Fibroblast of skin of right biceps (primary cell): ENCODE measurements at places on chromosomes 4 and X.
A peak's percentile ranks its signal among the peaks of the same experiment; 100 is the strongest.

DNA sequence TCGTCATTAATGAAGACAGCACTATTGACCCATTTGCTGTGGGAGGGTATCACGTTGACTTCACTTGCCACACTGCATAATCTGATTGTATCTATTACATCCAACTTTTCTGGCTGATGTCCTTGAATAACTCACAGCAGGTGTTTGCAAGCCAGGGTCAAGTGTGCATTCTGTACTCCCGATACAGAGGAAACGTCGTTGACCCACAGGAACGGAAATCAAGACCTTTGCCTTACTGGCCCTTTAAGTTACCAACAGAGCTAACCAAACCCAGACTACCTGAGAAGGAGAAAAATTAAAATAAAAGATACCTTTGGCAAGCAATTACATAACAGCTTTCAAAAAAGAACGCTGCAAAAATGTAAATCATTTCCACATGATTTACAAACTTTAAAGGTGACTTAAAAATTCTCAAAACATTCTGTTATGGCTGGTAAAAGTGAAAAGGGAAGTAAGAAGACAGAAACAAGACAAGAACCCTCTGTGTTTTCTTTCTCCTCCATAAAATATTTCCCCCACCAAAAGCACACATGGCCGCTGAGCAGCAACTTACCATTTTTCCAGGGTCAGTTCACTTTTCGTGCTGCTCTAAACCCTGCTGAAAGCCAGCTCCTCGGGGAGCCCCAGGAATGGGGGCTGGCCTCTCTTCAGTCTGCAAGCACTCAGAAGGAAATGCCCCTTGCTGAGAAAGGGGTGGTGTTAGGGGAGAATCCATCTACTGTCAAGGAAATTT, 6.5 kb upstream of the SHISA3 start:
- DNase-seq = no peak

DNA sequence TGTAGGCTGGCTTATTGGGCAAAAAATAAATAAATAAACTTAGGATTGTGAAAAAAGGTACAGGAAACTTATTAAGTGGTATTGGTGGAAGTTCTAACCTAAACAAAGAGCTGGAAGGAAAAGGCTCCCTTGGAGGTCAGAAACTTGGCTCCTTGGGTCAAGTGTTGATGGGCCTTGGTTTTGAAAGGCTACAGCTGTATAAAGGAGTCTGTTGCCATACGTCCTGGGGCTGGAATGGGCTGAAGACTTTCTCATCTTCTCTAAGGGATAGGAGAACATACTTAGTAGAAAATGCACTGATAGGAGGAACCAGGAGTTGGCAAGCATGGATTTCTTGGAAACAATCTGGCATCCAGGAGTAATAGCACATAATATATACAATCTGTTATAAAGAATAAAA, 56.6 kb downstream of the PDLIM5 start:
- no peak for DNase-seq

- DNase-seq = no peak
Observed at GRCh38 chr4:82782626-82783345, 15.8 kb downstream of the SCD5 start.

GRCh38 chr4:181958446-181958845, 284.8 kb upstream of the TENM3 start:
- DNase-seq = peak; percentile 73

DNA sequence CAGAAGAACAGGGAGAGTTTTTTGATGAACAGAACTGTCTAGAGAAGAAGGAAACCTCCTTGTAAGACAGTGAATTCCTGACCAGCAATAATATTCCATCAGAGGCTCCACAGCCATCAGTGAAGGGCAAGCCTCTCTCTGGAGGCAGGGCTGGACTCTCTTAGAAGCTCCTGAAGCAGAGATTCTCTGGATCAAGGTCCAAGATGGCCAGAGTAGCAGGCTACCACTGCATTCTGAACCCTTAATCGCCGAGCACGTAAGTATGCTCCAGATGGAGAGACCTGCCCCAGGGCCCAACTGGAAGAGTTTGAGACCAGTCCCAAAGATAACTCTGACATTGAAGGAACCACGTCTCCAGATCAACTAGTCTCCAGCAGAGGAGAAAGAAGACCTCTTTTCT, 16.4 kb downstream of the GABRE start:
- DNase-seq = no peak

DNA sequence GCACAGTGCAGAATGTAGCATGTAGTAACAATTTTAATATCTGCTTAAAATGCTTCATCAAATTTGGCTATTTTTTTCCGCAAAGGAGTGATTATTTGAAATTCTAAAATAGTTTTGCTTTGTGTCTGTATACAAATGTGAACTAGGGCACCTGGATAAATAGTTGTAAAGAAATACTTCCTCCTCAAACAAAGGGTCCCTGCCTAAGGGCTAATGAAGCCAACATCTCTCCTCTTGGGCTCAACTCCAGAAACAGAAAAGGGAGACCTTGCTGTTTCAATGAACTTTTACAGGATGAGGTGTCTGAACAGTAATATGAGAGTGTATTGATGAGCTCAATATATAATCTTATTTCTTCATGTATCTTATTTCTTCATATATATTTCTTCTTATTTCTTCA, 30.8 kb upstream of the SCOC start:
- DNase-seq = no peak

DNA sequence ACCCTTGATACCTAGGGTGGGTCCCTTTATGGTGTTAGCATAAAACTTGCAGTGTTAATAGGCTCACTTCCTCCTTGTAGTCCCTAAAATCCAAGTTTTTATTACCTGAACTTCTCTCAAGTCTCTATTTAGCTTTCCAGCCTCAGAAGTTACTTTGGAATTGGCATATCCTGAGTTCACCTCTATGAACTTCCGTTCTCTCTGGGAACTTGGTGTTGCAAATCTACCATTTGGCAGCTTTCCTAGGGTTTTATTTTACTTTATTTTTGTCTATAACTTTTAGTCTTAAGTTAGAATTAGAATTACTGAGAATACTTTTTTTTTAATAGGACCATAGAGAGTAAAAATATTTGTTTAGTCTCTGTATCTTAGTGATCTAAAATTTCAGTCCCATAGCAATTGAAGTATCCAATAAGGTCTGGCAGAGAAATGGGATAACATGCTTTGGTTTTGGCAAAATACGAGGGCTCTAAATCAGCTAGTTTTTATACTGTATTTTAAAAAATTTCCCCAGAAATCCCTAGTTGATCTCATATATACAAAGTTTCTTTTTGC, 30.3 kb upstream of the NAF1 start:
- DNase-seq = no peak

- no peak for DNase-seq
Observed at GRCh38 chrX:14826319-14826718, 46.5 kb downstream of the FANCB start.

DNA sequence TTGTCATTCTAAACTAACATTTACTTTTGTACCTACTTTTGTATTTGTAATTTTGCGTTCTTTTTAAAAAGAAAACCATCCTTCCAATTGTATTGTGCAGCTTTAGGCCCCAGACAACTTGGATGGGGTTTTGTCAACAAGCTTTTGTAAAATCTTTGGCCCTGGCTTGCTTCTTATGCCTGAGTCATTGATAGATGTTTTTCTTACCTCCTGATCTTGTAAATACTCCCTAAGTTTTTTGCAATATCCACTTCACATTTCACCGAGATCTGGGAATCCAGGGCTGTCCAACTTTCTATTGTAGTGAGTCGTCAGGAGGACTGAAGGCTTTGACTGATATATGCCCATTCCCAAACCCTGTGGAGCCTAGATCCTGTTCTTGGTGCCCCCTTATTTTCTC, 126.9 kb upstream of the GUCY1A1 start:
- no peak for DNase-seq

DNA sequence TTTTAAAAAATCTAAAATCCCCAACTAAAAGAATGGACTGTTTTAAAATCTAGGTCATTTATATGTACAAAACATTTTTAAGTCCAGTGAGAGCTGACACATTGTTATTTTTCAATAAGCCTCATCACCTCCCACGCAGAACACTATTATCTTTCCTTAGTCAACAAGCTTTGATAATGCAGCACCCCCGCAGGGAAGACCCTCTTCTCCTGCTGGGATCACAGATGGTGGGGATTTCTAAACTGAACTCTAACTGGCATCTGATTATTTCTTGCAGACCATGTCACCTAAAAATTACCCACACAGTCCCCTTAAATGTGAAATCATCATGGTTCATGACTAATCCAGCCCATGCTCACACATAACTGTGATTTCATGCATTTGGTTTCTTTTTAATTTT, 11.6 kb downstream of the SYTL4 start:
- no peak for DNase-seq

GRCh38 chr4:149489321-149489720, 326.3 kb downstream of the IQCM start:
- no peak for DNase-seq

- DNase-seq = peak; percentile 1
Observed at GRCh38 chr4:12791536-12791935, 692.6 kb downstream of the RAB28 start.

DNA sequence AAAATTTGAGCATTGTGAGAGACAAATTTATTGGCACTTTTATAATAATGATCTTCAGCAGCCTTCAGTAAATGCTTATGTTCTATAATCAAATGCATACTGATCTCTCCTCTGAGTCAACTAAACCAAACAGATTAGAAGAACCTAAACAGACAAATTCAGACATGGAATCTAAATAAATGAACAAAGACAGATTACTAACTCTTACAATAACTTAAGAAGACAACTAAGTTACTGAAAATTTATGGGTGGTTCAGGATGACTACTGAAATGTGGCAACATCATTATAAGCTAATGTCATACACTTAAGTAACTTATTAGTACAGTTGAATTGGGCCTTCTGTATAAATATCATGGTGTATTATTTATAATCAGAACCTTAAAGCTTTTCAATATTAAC, 127.3 kb downstream of the NEK1 start:
- DNase-seq = peak; percentile 36

DNA sequence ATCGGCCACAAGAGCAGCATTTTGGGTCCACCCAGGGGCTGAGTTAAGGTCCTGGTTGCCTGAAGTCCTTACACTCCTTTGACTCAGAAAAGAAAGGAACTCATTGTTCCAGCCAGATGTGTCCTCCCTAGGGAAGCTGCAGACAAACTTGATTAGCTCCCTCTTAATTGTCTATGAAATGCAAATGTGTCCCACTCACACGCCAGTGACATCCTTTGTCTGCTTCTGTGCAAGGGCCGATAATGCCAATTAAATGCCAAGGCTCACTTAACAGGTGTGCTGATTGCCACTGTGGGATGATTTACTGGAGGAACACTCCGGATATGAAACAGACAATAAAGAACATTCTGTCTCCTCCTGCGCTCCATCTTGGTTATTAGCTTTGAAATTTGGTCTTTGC, 332.9 kb upstream of the CPEB2 start:
- DNase-seq = no peak

GRCh38 chr4:3483471-3483921, 20.4 kb downstream of the DOK7 start:
- DNase-seq = peak; percentile 28

- no peak for DNase-seq
Observed at GRCh38 chr4:161329852-161330251, 833.9 kb downstream of the FSTL5 start.

DNA sequence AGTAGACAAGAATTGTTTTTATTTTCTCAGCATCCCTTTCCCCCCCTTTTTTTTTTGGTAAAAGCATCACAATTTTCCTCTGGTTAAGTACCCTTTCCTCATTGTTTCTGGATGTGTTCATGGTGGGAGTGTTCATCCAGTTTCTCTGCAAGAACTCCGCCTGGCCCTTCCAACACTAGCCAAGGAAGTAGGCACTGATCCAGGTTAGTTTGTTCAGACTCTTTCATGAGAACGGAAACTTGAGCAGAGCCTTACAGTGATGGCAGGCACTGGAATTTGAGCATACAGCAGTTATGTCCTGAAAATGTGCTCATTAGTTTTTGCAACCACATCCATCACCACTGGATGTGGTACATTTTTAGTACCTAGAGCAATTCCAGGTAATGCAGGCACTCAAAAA, 336.1 kb upstream of the BOD1L1 start:
- DNase-seq = peak; percentile 49

DNA sequence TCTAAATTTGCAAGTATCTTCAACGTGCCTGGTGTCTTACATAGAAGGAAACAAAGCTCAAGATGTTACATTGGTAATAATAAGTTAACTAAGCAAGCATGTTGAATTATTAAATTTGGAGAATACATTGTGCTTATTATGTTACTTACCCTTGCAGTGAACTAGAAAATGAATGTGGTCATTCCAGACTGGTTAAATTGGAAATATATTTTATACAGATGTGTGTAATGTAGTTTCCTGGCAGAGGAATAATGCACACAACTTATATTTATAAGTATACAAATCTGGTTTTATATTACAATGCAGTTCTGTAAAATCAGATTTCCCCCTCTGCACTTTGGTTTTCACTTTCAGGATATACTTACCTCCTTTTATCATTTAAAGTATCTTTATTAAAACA, 159.9 kb upstream of the SLIT2 start:
- DNase-seq = no peak

DNA sequence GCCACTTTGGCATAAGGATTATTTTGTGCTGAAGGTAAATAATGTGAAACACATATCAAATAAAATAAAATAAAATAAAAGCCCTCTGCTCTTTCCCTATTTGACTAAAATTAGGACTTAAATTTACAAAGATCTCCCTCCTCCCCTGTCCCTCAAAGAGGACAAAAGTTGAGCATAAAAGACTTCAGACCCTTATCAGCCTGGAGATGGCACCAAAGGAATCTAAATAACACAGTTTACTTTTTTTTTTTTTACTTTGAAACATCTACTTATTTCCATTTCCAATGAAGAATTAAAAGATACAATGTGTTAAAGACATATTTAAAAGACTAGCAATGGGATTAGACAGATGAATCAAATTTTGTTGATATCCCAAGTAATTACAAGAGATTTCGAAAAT, 89.7 kb downstream of the EPHA5 start:
- peak; percentile 17 for DNase-seq

DNA sequence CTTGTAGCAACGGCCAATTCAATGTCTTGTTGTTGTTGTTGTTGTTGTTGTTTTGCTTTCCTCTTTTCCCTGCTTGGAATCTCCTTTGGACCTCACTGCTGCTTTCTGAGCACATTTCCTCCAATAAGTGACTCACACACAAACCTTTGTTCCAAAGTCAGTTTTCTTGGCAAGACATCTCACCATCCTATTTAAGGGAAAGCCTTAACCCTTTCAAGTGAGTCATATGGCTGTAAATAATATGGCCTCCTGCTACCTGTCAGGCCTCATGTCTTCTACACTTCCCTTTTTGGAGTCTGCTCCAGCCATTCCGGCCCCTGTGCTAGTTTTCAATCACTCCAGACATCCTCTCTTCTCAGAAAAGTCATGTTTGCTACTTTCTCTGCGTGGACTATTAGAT, 79.5 kb upstream of the MAGEB10 start:
- DNase-seq = peak; percentile 57

GRCh38 chr4:102295153-102295862, 50.0 kb downstream of the SLC39A8 start:
- DNase-seq = no peak

GRCh38 chr4:133484287-133484686, 335.2 kb downstream of the PCDH10 start:
- no peak for DNase-seq

- no peak for DNase-seq
Observed at GRCh38 chr4:185648631-185649030, 113.3 kb upstream of the PDLIM3 start.

GRCh38 chr4:4423706-4424498, 37.0 kb downstream of the NSG1 start:
- no peak for DNase-seq
